Right atrium auricular region (tissue), 2 donors: ENCODE measurements at places on chromosomes 1 and 21. TPM values are rescaled to one million over a fixed set of nuclear protein-coding genes. Genes with fewer than 3 reads are reported as not detected.

GRCh38 chr21:27320868-27321267, 354.0 kb upstream of the ADAMTS5 start:
- DNase-seq = no peak

GRCh38 chr1:156797212-156797871, 19.3 kb downstream of the SH2D2A start:
- DNase-seq = no peak

DNA sequence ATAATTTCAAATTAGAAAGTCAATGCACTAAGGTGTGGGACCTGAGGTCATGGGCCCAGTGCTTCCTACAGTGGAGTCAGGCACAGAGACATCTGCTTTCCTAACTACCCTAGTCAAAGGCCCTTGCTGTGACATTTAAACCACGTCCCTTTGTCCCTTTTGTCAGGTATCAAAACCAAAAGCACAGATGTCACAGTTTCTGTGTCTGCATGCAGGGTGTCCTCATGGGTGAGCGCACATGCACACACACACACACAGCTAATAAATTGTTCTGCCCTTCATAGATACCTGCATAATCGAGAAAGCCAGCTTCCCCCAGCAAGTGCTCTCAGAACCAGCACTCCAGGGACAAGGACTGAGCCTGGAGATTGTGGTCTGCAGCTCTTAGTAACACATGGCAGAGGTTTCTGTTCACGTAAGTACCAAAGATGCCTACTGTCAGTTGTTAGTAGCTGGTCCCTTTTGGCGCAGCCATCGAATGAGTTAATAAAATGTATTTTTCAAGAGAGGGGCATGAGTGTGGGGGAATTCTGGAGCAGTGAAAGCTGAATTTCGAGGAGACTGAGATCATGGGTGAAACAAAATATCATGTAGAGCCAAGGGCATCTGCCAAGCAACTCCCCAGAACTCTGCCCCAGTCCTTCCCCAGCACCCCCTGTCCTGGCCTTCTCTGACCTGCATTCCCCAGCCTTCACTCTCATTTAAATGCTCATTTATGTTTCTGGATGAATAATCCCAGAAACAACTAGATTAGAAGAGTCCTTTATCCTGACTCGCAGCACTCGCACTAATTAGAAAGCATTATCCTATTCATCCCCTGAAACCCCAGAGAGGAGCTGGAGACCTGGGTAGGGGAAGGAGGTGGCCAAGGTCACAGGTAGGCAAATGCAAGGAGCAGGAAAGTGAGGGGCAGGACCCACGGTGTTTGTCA, 25.5 kb downstream of the TNR start:
- no peak for DNase-seq

- DNase-seq = no peak
Observed at GRCh38 chr1:72412286-72412685, 129.9 kb upstream of the NEGR1 start.

SPRR3 gene
- not detected for total RNA-seq

- no peak for DNase-seq
Observed at GRCh38 chr1:210398466-210398865, 69.8 kb downstream of the HHAT start.

GRCh38 chr1:2233997-2234761, 6.1 kb downstream of the SKI start:
- peak; percentile 98 for DNase-seq

DNA sequence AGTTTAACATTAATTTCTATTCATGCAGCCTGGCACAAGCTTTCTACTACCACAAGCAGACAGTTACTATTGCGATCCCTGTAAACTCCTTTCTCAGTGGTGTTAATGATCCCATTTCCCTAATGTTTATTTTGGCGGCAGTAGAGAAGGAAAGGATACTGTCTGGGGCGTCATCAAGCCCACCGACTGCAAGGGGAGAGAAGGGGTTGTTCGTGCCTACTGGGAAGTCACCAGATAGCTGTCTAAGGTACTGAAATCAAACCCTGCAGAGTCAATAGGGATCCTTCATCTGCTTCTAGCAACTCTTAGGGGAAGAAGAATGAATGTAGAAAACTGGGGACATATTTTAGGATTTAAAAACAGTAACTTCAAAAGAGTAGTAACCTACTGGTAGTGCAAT, 95.2 kb upstream of the ADAR start:
- DNase-seq = no peak

GRCh38 chr1:15172405-15173259, 19.1 kb downstream of the TMEM51 start:
- no peak for DNase-seq

GRCh38 chr1:167441222-167441621, 77.1 kb downstream of the CD247 start:
- DNase-seq = peak; percentile 21

DNA sequence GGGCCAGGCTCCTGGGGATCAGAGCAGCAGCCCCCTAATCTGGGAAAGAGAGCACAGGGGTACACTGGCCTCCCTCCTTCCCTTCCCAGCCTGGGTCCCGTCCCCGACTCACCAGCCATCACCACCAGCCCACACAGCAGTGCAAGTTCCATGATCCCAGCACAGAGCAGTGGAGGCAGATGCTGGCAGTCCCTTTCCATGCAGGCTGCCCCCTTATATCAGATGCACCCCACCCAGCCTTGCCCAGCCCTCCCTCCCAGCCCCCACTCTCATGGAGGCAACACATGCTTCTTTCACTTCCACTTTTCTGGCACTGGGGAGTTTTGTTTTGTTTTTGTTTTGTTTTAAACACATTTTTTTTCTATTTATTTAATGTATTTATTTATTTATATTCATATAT, at the start of gene PLA2G2D:
PLA2G2D (minus strand) TSS at position 190 of the 400 bp plus-strand sequence; CDS start at position 152, 38 bp downstream.
- DNase-seq = no peak

GRCh38 chr1:188822248-188822647, 1655.4 kb downstream of the BRINP3 start:
- no peak for DNase-seq

GRCh38 chr21:39788383-39788782, 43.4 kb downstream of the IGSF5 start:
- peak; percentile 85 for DNase-seq

GRCh38 chr1:211332830-211333229, 6.2 kb downstream of the TRAF5 start:
- no peak for DNase-seq

DNA sequence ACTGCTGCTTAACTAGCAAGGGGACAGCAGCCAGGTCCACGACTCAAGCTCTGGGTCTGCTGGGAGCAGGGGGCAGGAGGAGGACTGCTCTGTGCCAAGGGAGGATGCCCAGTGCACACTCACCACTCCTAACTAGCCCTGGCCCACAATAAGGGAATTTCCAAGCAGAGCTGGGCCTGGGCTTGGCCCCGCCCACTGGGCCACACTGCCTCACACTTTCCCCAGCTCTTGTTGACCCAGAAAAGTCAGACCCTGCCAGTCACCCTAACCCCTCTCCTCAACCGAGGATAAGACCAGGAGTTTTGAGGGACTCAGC, 18.7 kb downstream of the SLC9A1 start:
- DNase-seq = no peak

GRCh38 chr1:14404862-14405301, 193.6 kb upstream of the KAZN start:
- no peak for DNase-seq

ILDR2 gene
- total RNA-seq = 7.3 TPM

CFHR5 gene
- total RNA-seq = not detected

GRCh38 chr1:208202333-208202995, 41.7 kb downstream of the PLXNA2 start:
- DNase-seq = no peak

- no peak for DNase-seq
Observed at GRCh38 chr1:6171548-6172124, 8.5 kb downstream of the CHD5 start.

- DNase-seq = no peak
Observed at GRCh38 chr1:230867101-230867902, 1.0 kb downstream of the C1orf198 start.

GRCh38 chr1:215018555-215018954, 64.0 kb upstream of the KCNK2 start:
- DNase-seq = no peak

TMEM234 gene
- total RNA-seq = 8.1 TPM

HIVEP3 gene
- total RNA-seq = 5.8 TPM

DNA sequence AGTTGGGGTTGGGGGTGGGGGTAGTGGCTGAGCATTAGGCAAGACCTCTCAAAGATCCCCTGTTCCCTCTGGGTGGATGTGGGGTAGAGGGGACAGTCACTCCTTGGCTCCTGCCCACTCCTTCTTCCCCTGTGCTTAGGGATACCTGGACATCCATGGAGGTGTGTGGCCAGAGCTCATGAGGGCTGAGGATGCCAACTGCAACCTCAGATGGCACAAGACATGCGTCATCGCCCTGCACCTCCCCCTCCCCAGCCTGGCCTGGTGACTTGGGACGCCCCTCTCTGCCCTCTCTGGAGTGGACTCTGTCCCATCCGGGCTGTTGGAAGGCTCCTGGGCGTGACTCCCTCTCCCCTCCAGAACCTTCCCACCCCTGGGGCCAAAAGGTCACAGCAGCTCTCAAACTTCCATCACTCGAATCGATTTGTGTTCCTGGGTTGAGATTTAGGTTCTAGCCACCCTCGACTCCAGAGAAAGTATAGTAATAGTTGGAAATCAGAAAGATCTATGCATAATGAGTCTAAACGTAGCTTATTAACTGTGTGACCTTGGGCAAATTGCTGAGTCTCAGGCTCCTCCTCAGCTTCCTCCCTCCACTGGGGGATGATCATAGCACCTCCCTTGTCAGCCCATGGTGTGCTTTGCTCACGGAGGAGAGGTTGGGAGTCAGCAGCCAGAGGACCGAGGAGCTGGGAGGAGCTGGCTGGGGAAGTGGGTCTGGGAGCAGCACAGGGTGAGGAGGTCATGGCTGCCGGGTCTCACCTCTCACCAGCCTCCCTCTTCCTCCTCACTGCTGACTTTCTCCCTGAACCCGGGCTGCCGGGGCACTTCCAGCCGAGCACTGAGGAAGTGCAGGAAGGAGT, 2.2 kb upstream of the PTPN7 start:
- DNase-seq = no peak

NBPF11 gene
- 2.2 TPM for total RNA-seq

- DNase-seq = no peak
Observed at GRCh38 chr1:203181586-203182386, 4.7 kb downstream of the CHI3L1 start.

GRCh38 chr1:21290546-21290944, 282 bp upstream of the ECE1 start:
- DNase-seq = no peak

DNA sequence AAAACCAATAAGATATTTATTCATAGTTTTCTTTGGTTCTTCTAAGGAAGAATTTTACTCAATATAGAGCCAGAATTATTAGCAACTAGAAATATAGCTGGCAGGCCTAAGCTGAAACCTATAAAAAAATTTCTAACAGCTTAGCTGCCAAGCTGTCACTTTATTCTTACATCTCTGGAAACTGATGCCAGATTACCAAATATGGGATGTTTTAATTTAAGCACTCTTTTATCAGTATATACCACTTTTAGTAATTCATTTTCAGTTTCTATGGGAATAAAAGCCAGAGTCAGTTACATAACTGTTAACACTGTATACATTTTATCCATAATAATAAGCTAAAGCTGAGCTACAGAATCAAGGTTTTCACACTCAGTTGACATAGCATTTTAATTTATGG, 68.7 kb upstream of the MPC2 start:
- DNase-seq = no peak

- peak; percentile 88 for DNase-seq
Observed at GRCh38 chr1:39047374-39048229, 21.5 kb downstream of the NDUFS5 start.

- no peak for DNase-seq
Observed at GRCh38 chr1:224499204-224499603, 64.6 kb upstream of the WDR26 start.

BTF3L4 gene
- 37.9 TPM for total RNA-seq

DNA sequence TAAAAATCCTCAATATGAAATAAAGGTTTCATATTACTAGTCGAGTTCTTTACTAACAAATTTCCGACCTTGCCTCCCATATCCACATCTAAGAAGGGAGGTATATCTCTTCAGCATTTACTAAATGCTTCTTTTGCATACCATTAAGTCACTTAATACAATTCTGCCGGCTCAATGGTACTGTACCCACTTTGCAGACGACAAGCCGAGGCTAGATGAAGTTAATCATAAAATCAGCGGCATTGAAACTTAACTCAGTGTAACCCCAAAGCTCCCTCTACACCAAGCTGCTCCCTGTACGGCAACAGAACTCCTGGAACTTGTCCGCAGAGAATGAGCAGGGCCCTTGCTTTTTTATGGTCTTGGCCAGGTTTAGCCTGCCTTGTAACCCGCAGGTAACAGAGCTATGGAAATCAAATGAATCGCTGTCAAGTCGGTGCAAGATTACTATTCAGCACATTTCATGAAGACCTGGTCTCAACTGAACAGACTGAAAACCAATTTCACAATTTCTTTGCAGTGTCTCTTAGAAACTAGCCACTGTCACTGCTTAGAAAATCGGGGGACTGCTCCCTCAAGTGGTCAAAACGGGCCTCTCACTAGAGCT, 738 bp downstream of the INTS7 start:
- no peak for DNase-seq

LMOD1 gene
- 42.2 TPM for total RNA-seq
